Small intestine (tissue), 16 donors: ENCODE measurements at places on chromosomes 4 and X. TPM values are rescaled to one million over a fixed set of nuclear protein-coding genes. Genes with fewer than 3 reads are reported as not detected.

GSX2 gene
- not detected for polyA plus RNA-seq

STK32B gene
- polyA plus RNA-seq: 0.27 TPM

NUDT10 gene
- polyA plus RNA-seq: 1.3 TPM

MAGEB1 gene
- polyA plus RNA-seq: not detected

STATH gene
- polyA plus RNA-seq: not detected

SLC10A4 gene
- polyA plus RNA-seq: not detected

CENPU gene
- 12.0 TPM for polyA plus RNA-seq

DNA sequence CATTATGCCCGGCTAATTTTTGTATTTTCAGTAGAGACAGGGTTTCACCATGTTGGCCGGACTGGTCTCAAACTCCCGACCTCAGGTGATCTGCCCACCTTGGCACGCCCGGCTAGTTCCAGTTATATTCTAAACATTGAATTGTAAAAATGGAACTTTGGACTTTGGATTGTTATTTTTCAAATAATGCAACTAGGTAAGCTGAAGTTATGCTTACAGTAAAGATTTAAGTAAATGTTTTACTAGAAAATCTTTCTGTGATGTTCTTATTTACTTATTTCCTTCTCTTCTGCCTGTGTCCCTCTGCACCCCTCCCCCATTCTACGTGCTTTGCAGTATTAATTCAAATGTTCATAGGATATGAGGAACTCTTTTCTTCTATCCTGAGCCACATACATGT lies 26.1 kb downstream of the GK start:
- no peaks in the 10 kb centered on the region for H3K36me3 ChIP-seq
- no peaks in the 10 kb centered on the region for H3K27me3 ChIP-seq
- H3K4me3 ChIP-seq: no peak overlapping the region
- no peak overlapping the region for H3K27ac ChIP-seq
- H3K4me1 ChIP-seq: peaks cover 9% of the 10 kb centered on the region

GRCh38 chrX:52352551-52352950 lies 16.3 kb upstream of the XAGE2 start:
- H3K4me1 ChIP-seq: no peaks in the 10 kb centered on the region
- H3K27ac ChIP-seq: no peak overlapping the region
- H3K4me3 ChIP-seq: no peak overlapping the region
- no peaks in the 10 kb centered on the region for H3K27me3 ChIP-seq
- no peak for DNase-seq

DNA sequence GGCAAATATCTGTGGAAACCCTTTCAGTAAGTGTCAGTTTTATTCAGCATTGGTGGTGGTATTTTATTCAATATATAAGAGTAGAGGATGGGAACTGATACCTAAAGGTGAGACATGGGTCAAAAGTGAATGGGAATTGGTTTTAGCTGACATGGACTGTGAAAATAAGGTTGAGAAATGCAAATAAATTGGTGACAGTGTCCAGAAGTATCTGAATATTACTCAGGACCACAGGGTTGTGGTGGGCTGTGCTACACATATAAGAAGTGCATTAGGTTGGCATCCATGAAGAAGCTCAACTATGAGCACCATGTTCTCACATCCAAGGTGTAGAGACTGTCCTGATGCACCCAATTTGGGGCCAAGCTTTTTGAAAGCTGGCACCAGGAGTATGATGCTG lies 45.0 kb downstream of the ETDC start:
- no peaks in the 10 kb centered on the region for H3K4me1 ChIP-seq
- no peak overlapping the region for H3K27ac ChIP-seq
- no peaks in the 10 kb centered on the region for H3K27me3 ChIP-seq
- H3K36me3 ChIP-seq: no peaks in the 10 kb centered on the region
- no peak for DNase-seq
- H3K4me3 ChIP-seq: no peak overlapping the region

DNA sequence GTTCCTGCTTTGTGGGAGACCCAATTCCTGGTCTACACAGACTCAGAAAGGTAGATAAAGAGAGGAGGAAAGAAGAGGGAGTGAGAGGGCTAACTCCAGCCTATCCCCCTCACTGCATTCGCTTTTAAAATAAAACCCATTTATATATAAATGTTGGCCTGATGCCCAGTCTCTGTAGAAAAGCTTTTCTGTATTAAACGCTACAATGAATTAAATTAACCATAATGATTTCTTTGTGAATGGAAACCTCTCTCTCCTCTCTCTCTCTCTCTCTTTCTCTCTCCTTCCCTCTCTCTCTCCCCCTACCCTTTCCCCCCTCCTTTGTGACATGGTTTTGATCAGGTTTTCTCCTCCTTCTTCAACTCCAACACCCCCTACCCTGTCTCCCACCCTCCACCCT lies 34.8 kb downstream of the PJA1 start:
- H3K4me3 ChIP-seq: no peak overlapping the region
- H3K27me3 ChIP-seq: no peaks in the 10 kb centered on the region
- no peak for DNase-seq
- no peak overlapping the region for H3K27ac ChIP-seq
- no peaks in the 10 kb centered on the region for H3K36me3 ChIP-seq

GRCh38 chrX:63959975-63960374 lies 175.0 kb upstream of the ARHGEF9 start:
- H3K36me3 ChIP-seq: no peaks in the 10 kb centered on the region
- H3K27ac ChIP-seq: no peak overlapping the region
- no peak overlapping the region for H3K4me3 ChIP-seq
- no peaks in the 10 kb centered on the region for H3K27me3 ChIP-seq
- DNase-seq: no peak

DNA sequence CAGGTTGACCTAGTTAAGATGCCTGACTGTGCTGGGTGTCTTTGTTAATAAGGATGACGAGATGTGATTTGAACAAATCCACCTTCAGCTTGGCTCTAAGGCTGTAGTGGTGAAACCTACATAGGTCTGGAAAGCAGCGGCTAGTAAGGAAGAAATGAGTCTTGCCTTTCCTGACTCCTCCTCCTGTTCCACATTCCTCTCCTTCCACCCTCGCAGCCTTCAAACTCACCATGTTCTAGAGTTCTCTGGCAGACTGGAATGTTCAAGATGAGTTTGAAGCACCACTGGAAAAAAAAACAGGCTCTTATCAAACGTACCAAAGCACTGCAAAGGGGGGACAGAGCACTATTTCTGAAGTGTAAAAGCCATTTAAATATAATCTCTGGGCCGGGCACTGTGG lies 395.4 kb downstream of the BMPR1B start:
- H3K36me3 ChIP-seq: no peaks in the 10 kb centered on the region
- H3K27ac ChIP-seq: no peak overlapping the region
- no peak for DNase-seq
- H3K27me3 ChIP-seq: no peaks in the 10 kb centered on the region

DNA sequence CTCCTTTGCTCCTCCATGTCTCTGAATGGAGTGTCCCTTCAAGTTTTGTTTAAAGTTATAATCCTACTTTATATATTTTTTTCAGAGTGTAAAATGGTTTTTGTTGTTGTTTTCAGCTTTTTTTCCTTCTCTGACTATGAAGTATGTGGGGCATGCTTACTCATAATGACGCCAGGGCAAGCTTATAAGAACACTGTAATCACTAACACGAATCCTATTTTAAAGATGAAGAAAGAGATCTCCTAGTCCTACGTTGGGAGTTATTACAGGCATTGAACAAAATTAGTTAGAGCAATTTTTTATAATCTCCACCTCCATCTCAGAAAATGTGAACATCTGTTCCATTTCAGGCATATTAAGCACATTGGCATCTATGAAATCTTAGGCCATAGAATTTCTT lies 268.1 kb upstream of the MAGEB2 start:
- no peak for DNase-seq
- H3K4me1 ChIP-seq: no peaks in the 10 kb centered on the region
- H3K4me3 ChIP-seq: no peak overlapping the region
- H3K36me3 ChIP-seq: no peaks in the 10 kb centered on the region

GRCh38 chr4:184475096-184475461 lies 729 bp upstream of the IRF2 start:
- peak; percentile 64 for DNase-seq
- H3K4me3 ChIP-seq: peak overlapping the region; percentile 86
- peak overlapping the region; percentile 99 for H3K27ac ChIP-seq

- DNase-seq: no peak
- no peaks in the 10 kb centered on the region for H3K36me3 ChIP-seq
- H3K27me3 ChIP-seq: no peaks in the 10 kb centered on the region
- no peaks in the 10 kb centered on the region for H3K4me1 ChIP-seq
These were observed 17.6 kb downstream of the UNC5C start for GRCh38 chr4:95531141-95531540.

DNA sequence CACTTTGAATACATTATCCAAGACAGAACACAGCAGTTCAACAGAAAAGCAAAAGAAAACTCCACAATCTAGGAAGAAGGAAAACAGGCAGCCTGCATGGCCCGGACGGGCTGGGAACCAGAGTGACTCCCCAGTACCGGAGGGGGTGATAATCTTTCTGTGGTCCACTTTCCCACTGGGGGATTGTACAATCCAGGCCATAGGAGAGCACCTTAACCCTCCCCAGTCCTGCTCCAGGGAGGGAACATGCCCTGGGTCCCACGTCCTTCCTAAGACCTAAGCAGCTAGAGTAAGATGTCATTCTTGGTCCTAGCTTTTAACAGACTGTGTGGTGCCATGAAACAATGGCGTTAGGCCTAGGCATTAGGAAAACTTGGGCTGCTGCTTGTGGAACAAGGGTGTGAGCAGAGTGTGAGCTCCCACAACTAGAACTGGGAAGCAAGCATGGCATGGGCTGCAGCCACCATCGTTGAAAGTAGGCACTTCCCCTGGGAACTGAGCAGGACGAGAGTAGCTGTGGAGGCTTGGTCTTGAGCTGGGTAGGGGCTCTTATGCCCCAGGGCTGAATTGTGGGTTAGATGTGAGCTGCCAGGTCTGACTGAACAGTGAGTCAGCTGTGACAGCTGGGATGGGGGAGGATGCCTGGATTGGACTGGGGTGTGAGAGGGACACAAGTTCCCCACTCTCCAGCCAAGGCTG lies 42.4 kb downstream of the NAT8L start:
- no peaks in the 10 kb centered on the region for H3K4me1 ChIP-seq
- H3K27me3 ChIP-seq: no peaks in the 10 kb centered on the region
- no peak for DNase-seq
- no peaks in the 10 kb centered on the region for H3K36me3 ChIP-seq
- H3K4me3 ChIP-seq: no peak overlapping the region
- H3K27ac ChIP-seq: no peak overlapping the region

GRCh38 chr4:47899639-47900038 lies 14.7 kb downstream of the NFXL1 start:
- H3K27ac ChIP-seq: no peak overlapping the region
- no peaks in the 10 kb centered on the region for H3K27me3 ChIP-seq
- no peaks in the 10 kb centered on the region for H3K4me1 ChIP-seq
- H3K36me3 ChIP-seq: peaks cover 21% of the 10 kb centered on the region

DNA sequence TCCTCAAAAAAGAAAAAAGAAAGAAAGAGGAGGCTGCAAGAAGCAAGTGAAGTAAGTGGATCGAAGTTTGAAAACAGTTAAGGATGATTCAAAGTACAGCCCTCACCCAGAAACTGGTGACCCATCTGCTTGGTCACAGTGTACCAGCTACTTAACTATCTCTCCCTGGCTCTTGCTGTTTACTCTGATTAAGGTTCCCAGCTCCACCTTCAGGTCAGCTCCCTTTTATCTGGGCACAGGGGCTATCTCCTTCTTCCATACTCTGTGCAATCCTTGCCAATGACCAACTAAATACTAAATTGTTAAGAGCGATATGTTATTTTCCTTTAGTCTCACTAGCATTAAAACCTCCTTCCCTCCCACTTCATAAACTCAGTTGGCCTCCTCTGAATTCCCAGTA lies 81.5 kb upstream of the SMIM10 start:
- no peaks in the 10 kb centered on the region for H3K36me3 ChIP-seq
- H3K27ac ChIP-seq: no peak overlapping the region
- H3K4me1 ChIP-seq: no peaks in the 10 kb centered on the region
- H3K4me3 ChIP-seq: no peak overlapping the region

GRCh38 chrX:23932046-23932445 lies 24.2 kb downstream of the CXorf58 start:
- no peak overlapping the region for H3K4me3 ChIP-seq
- no peak overlapping the region for H3K27ac ChIP-seq
- no peaks in the 10 kb centered on the region for H3K4me1 ChIP-seq

- DNase-seq: peak; percentile 67
- no peak overlapping the region for H3K4me3 ChIP-seq
- peaks cover 21% of the 10 kb centered on the region for H3K4me1 ChIP-seq
- H3K36me3 ChIP-seq: peaks cover 27% of the 10 kb centered on the region
- H3K27ac ChIP-seq: no peak overlapping the region
These were observed 10.3 kb downstream of the CYP4V2 start for GRCh38 chr4:186201535-186202230.
